Activated T-cell treated with anti-CD3 and anti-CD28 coated beads, Interleukin-2, amount 50 U/mL, for 24 hours (primary cell): ENCODE measurements at places on chromosomes 5 and 9.

DNA sequence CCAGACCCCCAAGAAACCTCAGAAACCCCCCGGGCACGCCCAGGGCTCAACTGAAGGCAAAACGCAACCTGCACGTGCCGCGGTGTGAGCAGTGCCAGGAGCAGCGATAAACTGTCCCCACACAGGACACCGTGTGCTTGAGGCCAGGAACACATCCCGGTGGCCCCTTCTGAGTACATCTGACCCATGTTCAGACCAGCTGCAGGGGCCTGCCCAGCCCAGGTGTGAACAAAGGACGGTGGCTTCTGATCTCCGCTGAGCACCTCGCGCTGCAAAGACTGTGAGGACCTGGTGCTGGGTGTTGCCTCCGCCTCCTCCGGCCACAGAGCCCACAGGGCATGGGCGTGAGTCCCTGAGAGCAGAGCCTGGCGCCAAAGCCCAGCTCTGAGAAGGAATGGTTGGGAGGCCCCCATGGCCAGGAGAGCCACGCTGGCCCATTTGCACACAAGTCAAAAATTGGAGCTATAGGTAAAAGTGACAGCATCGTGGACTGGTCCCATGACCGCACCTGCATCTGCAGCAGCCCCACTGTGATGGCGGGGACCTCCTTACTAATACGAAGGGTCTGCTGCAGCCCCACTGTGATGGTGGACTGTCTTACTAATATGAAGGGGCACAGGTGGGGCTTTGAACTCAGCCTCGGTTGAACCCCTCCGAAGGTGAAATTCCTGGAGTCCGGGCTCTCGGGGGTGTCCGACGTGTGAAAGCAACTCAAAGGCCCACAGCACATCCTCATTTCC lies 31.5 kb downstream of the NDUFS6 start:
- no peak for DNase-seq
- no peaks in the 10 kb centered on the region for H3K4me1 ChIP-seq
- H3K27ac ChIP-seq, result no peak overlapping the region

DNA sequence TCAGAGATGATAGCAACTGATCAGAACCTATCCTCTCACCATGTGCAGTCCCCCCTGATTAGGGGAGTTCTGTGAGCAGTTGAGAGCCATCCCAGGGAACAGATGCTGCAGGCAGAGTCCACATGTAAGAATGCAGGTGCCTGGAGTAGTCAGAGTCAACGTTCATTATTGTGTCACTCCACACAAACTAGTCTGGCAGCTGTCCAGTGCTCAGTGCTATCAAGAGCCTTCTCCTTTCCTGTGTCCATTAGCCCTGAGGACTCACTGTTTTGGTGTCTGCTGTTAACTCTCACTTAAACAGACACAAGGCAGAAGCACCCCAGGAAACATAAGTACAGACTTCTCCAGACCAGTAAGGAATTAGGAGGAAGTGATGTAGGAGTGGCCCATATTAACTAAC lies 2.5 kb downstream of the SH3TC2 start:
- no peak overlapping the region for H3K27ac ChIP-seq
- H3K4me3 ChIP-seq, result no peak overlapping the region
- H3K27me3 ChIP-seq, result peaks cover 4% of the 10 kb centered on the region
- H3K36me3 ChIP-seq, result no peaks in the 10 kb centered on the region
- no peaks in the 10 kb centered on the region for H3K4me1 ChIP-seq

- H3K4me3 ChIP-seq, result no peak overlapping the region
- no peaks in the 10 kb centered on the region for H3K36me3 ChIP-seq
- no peak overlapping the region for H3K27ac ChIP-seq
Observed at GRCh38 chr9:12415361-12415760, 277.8 kb upstream of the TYRP1 start.

DNA sequence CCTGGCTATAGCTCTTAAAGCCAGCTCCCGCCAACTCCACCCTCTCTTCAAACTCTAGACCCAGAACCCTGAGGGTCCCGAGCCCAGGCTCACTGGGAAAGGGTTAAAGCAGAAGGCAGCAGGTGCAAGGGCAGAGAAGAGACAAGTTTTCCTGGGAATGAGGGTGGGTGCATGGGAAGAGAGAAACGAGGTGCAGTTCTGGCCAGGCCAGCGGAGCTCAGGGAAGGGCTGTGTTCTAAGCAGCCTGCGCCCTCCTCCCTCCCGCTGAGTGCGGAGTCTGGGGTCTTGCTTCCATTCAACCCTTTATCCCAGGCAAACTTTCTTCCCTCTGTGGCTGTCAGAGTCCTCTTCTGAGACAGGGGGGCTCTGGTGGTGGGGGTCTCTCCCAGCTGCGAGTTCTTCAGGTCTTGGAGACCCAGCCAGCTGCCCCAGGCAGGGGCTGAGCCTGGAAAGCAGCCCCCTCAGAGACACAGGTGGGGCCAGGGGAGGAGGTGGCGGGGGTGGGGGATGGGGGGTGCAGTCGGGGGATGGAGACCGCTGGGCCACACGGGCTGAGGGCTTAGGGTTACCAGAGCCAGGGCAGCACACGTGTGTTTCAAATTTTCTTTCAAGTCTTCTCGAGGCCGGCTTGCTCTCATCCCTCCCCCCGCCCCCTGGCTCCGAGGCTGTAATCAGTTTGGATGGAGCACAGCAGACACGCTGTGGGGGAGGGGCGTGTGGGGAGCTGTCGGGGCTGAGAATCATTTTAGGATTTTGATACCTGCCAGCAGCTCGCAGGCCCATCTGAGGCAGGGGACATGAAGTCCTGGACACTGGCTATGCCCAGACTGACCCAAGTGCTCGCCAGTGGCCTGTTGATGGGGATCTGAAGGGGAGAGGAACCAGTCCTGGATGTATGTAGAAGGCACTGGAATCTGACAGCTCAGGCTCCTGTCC lies 169.6 kb upstream of the SMIM23 start:
- no peaks in the 10 kb centered on the region for H3K36me3 ChIP-seq
- DNase-seq, result no peak
- no peak overlapping the region for H3K4me3 ChIP-seq
- peaks cover 22% of the 10 kb centered on the region for H3K27me3 ChIP-seq

DNA sequence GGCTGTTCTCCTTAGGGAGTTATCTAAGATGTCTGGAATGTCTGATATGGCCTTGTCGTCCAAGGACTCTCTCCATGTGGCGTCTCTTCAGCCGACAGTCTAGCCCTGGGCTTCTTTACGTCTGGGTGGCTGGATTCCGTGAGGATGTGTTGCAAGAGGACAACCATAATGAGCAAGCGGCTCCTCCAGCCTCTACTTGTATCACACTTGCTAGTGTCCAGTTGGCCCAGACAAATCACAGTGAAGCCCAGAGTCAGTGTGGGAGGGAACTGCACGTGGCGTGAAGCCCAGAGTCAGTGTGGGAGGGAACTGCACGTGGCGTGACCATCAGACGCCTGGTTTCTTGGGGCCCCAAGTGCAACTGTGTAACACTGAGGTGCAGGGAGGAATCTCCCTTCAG lies 61.1 kb downstream of the COL23A1 start:
- H3K4me3 ChIP-seq, result no peak overlapping the region
- no peak for DNase-seq
- H3K36me3 ChIP-seq, result no peaks in the 10 kb centered on the region
- no peaks in the 10 kb centered on the region for H3K27me3 ChIP-seq

- no peak overlapping the region for H3K4me3 ChIP-seq
- H3K27ac ChIP-seq, result no peak overlapping the region
- H3K27me3 ChIP-seq, result no peaks in the 10 kb centered on the region
- H3K36me3 ChIP-seq, result peaks cover 60% of the 10 kb centered on the region
- peaks cover 36% of the 10 kb centered on the region for H3K4me1 ChIP-seq
- DNase-seq, result no peak
Observed at GRCh38 chr9:72351538-72352453, 13.2 kb downstream of the ZFAND5 start.

DNA sequence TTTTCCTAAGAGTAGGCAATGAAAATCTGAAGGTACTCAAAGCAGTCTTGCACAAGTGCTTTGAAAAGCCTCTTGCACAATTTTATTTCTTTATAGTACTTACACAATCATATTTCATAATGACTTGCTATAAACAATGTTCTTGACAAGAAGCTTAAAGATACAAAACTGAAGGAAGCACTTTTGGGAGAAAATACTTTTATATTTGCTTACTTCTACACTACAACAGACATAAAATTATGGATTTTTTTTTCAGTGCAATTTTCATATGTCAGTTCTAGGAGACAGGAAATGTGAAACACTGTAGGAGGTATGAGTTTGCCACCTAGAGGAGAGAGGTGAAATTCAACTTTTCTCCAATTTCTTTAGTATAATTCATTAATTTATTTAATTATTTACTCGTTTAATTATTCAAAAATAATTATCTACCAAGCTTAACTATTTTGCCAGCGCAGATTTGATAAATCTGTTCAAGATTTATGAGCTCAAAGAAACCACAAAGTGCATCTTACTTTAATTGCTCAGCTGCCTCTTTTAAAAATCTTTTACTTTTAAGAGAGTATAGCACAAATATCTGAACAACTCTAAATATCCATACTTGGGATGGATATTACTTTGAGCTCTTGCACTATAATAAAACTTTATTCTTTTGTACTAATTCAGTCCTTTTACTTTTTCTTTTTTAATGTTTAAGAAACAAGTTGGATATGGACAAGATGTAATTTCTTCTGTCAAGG lies 29.0 kb upstream of the CDKN2B start:
- peaks cover 27% of the 10 kb centered on the region for H3K27me3 ChIP-seq
- H3K36me3 ChIP-seq, result no peaks in the 10 kb centered on the region
- H3K4me1 ChIP-seq, result peaks cover 15% of the 10 kb centered on the region

GRCh38 chr5:124252191-124252638 lies 494.2 kb downstream of the ZNF608 start:
- DNase-seq, result no peak
- H3K27ac ChIP-seq, result no peak overlapping the region
- no peaks in the 10 kb centered on the region for H3K36me3 ChIP-seq
- no peaks in the 10 kb centered on the region for H3K4me1 ChIP-seq
- H3K4me3 ChIP-seq, result no peak overlapping the region

GRCh38 chr5:67203701-67204074 lies 7.1 kb upstream of the CD180 start:
- H3K4me1 ChIP-seq, result peaks cover 84% of the 10 kb centered on the region
- H3K4me3 ChIP-seq, result peak overlapping the region; percentile 24
- H3K36me3 ChIP-seq, result no peaks in the 10 kb centered on the region
- DNase-seq, result no peak
- H3K27me3 ChIP-seq, result no peaks in the 10 kb centered on the region
- peak overlapping the region; percentile 62 for H3K27ac ChIP-seq

GRCh38 chr9:81844131-81844567 lies 84.1 kb upstream of the SPATA31D4 start:
- H3K27me3 ChIP-seq, result no peaks in the 10 kb centered on the region
- H3K27ac ChIP-seq, result no peak overlapping the region
- H3K4me1 ChIP-seq, result no peaks in the 10 kb centered on the region
- no peak for DNase-seq
- no peak overlapping the region for H3K4me3 ChIP-seq

GRCh38 chr5:178182158-178182876 lies 4.9 kb downstream of the GMCL2 start:
- peaks cover 7% of the 10 kb centered on the region for H3K4me1 ChIP-seq
- H3K27me3 ChIP-seq, result peaks cover 4% of the 10 kb centered on the region
- no peaks in the 10 kb centered on the region for H3K36me3 ChIP-seq
- no peak overlapping the region for H3K27ac ChIP-seq
- DNase-seq, result no peak
- no peak overlapping the region for H3K4me3 ChIP-seq

GRCh38 chr5:180455872-180456271 lies 38.3 kb upstream of the CNOT6 start:
- H3K4me3 ChIP-seq, result no peak overlapping the region
- peaks cover 27% of the 10 kb centered on the region for H3K27me3 ChIP-seq
- peaks cover 1% of the 10 kb centered on the region for H3K4me1 ChIP-seq

DNA sequence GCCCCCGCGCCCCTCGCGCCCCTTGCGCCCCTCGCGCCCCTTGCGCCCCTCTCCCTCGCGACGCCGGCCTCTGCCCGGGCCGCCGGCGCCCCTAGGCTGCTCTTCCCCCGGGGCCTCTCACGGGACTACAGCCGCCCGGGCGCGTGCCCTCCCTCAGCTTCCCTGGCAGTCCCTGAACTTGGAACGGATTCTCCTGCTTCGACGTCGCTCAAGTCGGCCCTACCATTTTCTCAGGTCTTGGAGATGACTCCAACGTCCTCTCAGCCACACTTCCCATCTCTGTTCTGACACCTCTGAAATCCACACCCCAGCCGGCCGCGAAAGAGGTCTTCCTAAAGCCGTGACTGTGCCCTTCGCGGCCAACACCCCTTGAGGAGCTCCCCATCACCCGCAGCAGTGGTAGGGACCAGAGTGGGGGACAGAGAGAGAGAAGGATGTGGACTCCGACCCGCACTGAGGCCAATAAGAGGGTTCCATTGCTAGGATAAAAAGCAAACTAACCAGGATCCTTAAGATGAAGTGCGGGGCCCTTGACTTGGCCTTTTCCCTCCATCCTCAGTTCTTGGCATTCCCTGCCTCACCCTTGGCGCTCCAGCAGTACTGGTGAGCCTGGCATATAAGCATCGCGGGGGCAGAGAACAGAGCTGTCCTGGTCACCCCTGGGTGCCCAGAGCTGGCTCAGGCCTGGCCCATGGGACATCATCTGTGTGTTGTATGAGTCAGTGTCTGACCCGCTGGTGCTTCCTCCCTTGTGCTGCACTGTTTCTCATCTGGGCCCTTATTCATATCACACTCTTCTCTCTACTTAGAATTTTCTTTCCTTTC lies 38.6 kb upstream of the GARNL3 start:
- peak overlapping the region; percentile 77 for H3K27ac ChIP-seq
- no peaks in the 10 kb centered on the region for H3K36me3 ChIP-seq
- H3K4me3 ChIP-seq, result peak overlapping the region; percentile 74
- peaks cover 26% of the 10 kb centered on the region for H3K27me3 ChIP-seq

GRCh38 chr5:148457183-148457620 lies 73.4 kb downstream of the FBXO38 start:
- no peaks in the 10 kb centered on the region for H3K36me3 ChIP-seq
- no peak overlapping the region for H3K4me3 ChIP-seq
- DNase-seq, result no peak
- peaks cover 28% of the 10 kb centered on the region for H3K27me3 ChIP-seq
- no peak overlapping the region for H3K27ac ChIP-seq

- no peak overlapping the region for H3K4me3 ChIP-seq
- peaks cover 8% of the 10 kb centered on the region for H3K4me1 ChIP-seq
- no peak for DNase-seq
- no peak overlapping the region for H3K27ac ChIP-seq
Observed at GRCh38 chr5:110903966-110904365, 165.2 kb downstream of the SLC25A46 start.

DNA sequence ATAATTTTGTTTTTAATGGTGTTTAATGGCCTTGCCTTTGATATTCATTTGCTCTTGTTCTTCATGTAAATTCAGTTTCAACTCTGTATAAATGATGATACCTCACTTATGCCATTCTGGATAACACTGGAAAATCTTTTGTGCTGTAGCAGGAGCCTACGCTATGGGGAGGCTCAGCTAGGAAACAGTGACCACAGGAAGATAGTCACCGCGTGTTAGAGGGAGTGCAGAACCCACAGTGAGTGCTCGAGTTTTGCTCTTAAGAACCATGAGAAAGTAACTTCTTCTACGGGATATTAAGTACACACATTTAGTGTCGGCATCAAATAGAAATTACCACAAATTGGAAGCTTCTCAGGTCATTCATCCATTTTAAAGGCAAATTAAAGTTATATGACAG lies 143.9 kb downstream of the IRX2 start:
- no peak for DNase-seq
- no peaks in the 10 kb centered on the region for H3K27me3 ChIP-seq
- H3K4me3 ChIP-seq, result no peak overlapping the region
- H3K36me3 ChIP-seq, result no peaks in the 10 kb centered on the region
- H3K27ac ChIP-seq, result no peak overlapping the region
